ENCODE measurements at places on chromosomes 7 and 10.

- no peak for DNase-seq
These were observed 2.0 kb downstream of the ELN start for GRCh38 chr7:74029991-74030415.

DNA sequence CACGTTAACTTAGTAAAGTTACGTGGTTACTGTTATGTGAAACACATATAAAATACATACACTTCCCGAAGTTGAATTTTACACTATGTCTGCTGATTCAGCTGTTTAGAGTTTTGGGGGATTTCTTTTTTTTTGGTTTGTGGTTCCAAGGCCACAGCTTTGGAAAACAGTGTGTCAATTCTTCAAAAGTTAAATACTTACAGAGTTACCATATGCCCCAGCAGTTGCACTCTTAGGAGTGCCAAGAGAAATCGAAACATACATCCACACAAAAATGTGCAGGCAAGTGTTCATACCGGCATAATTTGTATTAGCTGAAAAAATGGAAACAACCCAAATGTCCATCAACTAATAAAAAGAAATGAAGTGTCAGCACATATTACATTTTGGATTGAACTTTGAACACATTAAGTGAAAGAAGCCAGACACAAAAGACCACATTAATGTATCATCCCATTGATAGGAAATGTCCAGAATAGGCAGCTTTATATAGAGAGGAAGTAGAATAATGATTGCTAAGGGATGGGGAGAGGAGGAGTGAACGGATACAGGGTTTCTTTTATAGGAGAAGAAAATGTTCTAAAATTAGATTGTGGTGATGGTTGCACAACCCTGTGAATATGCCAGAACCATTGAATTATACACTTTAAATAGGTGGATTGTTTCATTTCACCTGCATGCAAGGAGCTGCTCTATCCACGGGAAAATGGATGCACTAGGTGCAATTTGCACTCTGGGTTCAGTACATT, 17.6 kb downstream of the APBB1IP start:
- DNase-seq: no peak

DNA sequence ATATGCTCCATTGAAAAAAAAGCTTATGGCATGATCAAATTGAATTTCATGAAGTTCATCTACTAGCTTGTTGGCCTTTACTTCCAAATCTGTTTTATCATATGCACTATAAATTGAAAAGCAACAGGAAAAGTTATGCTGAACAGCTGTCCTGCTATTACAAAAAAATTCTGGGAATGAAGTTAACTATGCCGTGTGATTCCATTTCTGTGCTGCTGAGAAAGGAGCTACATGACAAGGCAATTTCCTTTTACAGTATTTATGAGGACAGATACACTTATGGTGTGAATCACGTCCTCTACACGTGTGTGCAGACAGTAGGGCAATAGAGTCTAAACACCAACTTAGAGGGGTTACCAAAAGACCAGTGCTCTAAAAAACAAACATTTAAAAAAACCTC, 426.5 kb upstream of the AKR1E2 start:
- no peak for DNase-seq

- DNase-seq: no peak
These were observed 200.5 kb downstream of the MAD1L1 start for GRCh38 chr7:2032030-2032875.

DNA sequence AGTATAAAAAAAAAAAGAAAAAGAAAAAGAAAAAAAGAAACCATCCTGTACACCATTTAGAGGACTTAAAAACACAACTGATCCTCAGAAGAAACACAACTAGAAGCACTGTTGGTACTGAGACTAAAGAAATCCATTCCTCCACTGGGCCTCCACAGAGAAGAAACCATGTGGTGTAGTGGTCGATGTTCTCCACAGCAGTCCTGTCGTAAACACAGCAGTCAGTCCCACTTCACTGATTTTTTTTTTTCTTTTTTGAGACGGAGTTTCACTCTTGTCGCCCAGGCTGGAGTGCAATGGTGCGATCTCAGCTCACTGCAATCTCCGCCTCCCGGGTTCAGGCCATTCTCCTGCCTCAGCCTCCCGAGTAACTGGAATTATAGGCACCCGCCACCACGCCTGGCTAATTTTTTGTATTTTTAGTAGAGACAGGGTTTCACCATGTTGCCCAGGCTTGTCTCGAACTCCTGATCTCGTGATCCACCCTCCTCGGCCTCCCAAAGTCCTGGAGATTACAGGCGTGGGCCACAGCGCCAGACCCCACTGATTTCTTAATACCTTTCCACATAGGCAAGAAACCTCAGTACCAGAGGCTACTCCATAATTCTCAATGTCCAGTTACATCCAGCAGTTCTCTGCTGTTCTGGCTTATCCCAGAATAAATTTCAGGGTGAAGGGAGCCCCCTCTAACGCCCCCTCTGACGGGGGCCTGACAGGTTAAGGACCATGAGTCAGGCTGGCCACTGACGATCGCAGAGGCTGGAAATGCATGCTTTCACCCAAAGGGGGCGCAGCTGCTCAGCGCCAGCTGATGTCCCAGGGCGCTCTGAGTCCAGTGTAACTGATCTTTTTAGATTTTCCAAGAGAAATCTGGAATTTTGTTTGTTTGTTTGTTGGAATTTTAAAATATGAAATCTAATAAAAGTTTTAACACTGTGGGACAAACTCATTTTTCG, 24.8 kb upstream of the FFAR4 start:
- DNase-seq: no peak

DNA sequence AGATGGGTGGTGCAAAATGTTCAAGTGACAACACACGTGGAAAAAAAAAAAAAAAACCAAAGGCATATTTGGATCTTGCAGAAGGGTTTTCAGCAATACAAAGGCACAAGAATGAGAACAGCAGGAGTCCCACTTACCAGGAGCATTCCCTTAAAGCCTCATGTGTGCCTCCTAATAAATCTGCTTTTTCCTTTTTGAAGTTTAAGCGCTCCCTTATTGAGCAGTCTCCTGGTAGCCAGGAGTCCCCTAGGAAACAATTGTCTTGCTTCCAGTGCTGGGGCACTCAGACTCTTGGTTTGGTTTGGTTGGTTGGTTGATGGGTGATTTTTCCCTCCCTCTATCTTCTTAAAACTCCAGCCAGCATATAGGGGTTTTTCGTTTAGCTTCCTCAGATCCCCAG, 321.8 kb upstream of the NFE2L3 start:
- DNase-seq: no peak

Measured in T-helper 2 cell (primary cell).